Frontal cortex (tissue), 4 donors: ENCODE measurements at places on chromosomes 12 and 14.

DNA sequence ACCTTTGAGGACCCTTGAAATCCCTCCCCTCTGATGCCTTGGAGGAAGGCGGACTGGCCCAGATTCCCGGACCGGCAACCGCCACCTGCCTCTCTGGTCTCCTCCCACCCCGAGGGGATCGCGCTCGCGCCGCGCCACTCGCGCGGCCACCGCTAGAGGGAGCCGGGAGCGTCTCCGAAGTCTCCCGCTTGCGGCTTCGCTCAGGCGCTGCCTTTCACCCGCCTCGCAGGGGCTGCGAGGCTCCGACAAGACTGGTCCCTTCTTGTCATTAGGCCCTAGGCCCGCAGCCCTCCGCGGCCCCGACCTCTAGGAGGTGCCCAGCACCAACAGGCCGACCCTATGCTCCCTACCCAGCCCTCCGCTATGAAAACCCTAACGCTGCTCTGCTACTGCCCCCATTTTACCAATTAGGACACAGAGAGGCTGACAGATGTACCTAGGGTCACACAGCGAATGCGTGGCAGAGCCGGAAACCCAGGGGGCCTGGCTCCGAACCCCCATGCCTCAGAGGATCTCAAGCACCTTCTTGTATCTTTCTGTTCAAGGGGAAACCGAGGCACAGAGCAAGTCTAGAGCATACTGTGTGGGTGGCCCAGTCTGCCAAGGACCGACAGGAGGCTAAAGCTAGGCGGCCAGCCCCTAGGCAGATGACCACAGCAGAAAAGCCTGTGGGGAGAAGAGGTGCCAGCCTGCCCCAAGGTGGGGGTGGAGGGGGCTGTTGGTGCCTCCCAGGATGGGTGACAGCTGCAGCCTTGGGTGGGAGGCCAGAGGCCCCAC lies 21.4 kb upstream of the VSX2 start:
- no peak for DNase-seq

DNA sequence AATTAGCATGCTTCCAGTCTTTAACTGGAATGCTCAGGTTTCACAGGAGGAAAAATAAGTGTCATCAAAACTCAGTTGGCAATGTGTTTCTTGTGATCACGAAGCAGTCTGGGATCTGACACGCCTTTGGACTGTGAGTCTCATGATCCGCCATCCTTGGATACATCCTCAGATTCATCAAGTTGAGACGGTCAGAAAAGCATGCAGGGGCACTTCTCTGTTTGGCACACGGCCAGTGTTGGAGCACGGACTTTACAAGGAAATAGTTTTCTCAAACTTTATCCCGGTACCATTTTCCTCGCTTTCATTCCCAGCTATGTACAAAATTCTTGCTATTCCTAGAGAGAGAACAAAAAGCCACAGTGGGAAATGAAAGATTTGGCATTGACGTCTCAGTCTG lies 88.4 kb upstream of the PARP11 start:
- DNase-seq = no peak

GRCh38 chr14:42047421-42048055 lies 440.9 kb downstream of the LRFN5 start:
- DNase-seq = no peak

DNA sequence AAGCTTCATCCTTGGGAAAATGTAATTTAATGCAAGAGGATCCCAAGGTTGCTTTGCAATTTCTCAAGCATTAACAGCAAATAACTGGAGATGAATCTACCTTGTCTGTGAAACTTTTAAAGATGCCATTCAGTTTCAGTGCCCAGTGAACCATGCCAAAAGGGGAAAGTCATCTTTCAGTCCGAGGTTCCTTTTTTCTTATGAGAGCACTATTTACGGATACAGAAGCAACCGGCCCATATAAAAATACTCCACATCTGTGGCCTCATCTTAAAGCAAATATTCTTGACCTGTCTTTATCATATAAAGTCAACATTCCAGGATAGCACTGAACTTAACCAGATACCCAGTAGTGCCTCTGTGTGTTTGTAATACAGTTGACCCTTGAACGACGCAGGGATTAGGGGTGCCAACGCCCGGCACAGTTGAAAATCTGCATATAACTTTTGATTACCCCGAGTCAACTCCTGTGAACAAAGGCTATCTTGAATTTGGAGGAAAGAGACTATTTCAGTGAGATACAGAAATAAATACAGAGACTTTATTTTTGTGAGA lies 209.4 kb downstream of the PCNX1 start:
- DNase-seq = no peak

DNA sequence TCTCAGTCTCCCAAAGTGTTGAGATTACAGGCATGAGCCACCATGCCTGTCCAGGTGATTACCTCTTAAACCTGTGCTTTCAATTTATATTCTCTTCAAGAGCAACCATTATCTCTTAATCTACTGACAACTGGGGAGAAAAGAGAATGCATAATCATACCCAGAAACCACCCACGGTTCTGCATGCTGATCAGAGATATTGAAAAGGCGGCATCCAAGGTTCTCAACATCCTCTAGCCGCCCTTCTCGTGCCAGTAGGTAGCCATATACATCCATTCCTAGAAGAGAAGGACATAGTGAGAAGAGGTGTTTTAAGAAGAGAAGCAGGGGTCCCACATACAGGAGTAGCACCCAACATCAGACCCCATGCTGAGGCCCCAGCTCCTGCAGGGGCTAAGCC lies 20.8 kb downstream of the ANAPC7 start:
- DNase-seq = no peak

- DNase-seq = no peak
Observed at GRCh38 chr12:54697851-54698250, 49.7 kb upstream of the DCD start.
